CD14-positive monocyte (primary cell): ENCODE measurements at places on chromosomes 11 and 22.
A peak's percentile ranks its signal among the peaks of the same experiment; 100 is the strongest.

- DNase-seq = no peak
Measured at GRCh38 chr22:43412808-43413795, 1.3 kb downstream of the MPPED1 start.

DNA sequence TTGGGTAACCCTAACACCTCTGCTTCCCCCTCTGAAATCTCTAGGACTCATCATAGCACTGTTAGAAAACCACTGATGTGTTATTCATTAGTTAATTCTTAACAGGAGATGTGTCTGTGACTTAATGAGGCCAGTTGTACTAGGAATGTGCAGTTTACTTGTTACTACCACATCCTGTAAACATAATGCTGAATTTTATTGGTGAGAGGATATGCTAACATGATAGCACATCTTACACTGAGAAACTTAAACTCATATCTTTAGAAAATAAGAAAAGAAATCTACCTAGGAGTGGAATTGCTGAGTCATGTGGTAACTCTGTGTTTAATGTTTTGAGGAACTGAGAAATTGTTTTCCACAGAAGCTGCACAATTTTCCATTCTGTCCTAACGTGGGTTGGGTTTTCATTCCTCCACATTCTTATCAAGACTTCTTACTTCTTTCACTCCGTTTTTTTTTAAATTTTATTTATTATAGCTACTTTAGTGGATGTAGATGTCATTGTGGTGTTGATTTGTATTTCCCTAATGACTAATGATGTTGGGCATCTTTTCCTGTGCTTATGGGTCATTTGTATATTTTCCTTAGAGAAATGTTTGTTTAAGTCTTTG lies 33.7 kb downstream of the RNF121 start:
- DNase-seq = peak; percentile 65

GRCh38 chr22:30314915-30315314 lies 11.8 kb downstream of the TBC1D10A start:
- DNase-seq = peak; percentile 51

- no peak for DNase-seq
Measured at GRCh38 chr22:27066856-27067255, 409.5 kb downstream of the MIAT start.
